Tibial nerve (tissue), 4 donors: ENCODE measurements at places on chromosomes 4 and X. TPM values are rescaled to one million over a fixed set of nuclear protein-coding genes. Genes with fewer than 3 reads are reported as not detected.

DNA sequence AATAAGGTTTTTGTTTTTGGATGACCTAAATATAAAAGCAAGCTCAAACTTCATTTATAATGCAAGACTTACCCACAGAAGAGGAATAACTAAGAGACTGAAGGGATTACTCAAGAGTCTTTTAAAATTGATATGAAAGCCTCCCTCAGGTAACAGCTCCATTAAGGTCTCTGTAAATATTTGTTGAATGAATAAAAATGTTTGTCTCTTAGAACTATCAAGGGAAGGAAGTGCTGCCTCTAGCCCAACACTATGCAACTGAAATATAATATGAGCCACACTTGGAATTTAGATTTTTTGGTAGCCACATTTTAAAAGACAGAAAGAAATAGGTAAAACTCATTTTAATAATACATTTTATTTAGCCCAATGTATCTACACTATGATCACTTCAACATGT is 127.8 kb downstream of the SH3RF1 start:
- no peak overlapping the region for H3K27ac ChIP-seq
- no peaks in the 10 kb centered on the region for H3K27me3 ChIP-seq
- H3K4me1 ChIP-seq: no peaks in the 10 kb centered on the region
- H3K36me3 ChIP-seq: no peaks in the 10 kb centered on the region

DNA sequence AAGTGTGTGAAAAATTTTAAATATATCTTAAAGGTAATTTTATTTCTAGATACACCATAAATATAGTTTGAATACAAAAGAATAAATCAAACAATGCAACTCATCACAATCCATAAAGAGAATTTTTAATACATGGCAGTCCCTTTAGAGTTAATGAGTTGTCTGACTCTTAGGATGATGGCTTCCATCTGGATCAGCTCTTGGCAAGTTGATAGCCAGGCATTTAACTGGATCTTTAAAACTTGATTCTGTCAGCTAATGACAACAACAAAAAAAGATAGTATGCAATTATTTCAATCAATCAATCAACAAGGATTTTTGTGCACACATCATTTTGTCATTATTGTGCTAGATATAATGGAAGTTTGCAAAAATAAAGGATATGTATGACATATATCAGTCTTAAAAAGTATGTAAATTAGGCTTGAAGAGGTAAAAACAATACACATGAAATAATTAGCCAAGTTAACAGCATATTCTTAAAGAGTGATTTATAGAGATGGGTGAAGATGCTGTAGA is 174.9 kb upstream of the PCDH18 start:
- H3K27ac ChIP-seq: no peak overlapping the region
- no peak for DNase-seq
- H3K36me3 ChIP-seq: no peaks in the 10 kb centered on the region
- no peak overlapping the region for H3K4me3 ChIP-seq
- no peaks in the 10 kb centered on the region for H3K27me3 ChIP-seq
- no peaks in the 10 kb centered on the region for H3K4me1 ChIP-seq

- no peak overlapping the region for H3K4me3 ChIP-seq
- no peaks in the 10 kb centered on the region for H3K27me3 ChIP-seq
- H3K4me1 ChIP-seq: no peaks in the 10 kb centered on the region
- DNase-seq: no peak
- peaks cover 19% of the 10 kb centered on the region for H3K36me3 ChIP-seq
Measured at GRCh38 chrX:120614816-120615215, 10.9 kb downstream of the MCTS1 start.

DNA sequence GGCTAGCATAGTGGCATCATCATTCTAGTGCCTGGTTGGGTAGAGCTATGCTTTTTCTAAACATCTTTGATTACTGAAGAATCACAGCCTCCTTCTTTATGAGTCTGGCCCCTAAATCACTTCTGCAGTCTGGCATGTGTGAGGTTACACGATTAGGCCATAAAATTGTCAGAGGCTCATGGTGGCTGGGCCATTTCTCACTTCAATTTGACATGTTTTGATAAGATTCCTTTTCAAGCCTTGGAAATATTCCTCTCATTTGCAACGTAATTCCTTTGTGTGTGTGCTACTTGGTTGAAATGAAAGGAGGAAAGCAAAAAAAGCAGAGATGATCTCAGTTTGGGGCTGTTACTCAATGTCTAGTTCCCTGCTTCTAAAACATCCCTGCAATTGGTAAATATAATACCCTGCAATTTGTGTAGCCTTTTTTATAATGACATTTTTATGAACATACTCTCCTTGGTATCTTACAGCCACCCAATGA is 6.2 kb downstream of the CCKAR start:
- H3K4me1 ChIP-seq: no peaks in the 10 kb centered on the region
- no peak overlapping the region for H3K27ac ChIP-seq
- DNase-seq: no peak
- no peaks in the 10 kb centered on the region for H3K36me3 ChIP-seq
- no peaks in the 10 kb centered on the region for H3K27me3 ChIP-seq

- no peak for DNase-seq
- H3K4me1 ChIP-seq: no peaks in the 10 kb centered on the region
- no peaks in the 10 kb centered on the region for H3K27me3 ChIP-seq
- no peak overlapping the region for H3K4me3 ChIP-seq
- H3K27ac ChIP-seq: no peak overlapping the region
Measured at GRCh38 chr4:174512745-174513144, 9.5 kb downstream of the HPGD start.

DNA sequence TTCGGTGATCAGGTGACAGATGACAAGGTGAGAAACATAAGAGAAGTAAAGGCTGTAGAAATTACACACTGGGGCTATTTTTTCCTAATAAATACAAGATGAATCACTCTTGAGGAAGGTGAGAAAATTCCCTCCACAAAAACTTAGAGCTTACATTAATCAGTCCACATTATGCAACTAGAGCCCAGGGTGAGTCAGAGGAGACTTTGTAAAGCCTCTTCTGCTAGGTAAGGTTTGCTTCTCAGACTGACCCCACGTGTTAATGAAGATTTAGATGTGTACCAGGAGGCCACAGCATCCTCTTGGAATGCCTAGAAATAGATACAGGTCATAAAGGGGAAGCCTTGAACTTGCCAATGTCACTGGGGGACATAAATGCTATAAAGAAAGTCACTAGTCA is 396.0 kb upstream of the SMIM31 start:
- no peak overlapping the region for H3K27ac ChIP-seq
- H3K36me3 ChIP-seq: no peaks in the 10 kb centered on the region
- H3K4me1 ChIP-seq: no peaks in the 10 kb centered on the region

GRCh38 chr4:59086410-59086809 is 1976.2 kb upstream of the IGFBP7 start:
- H3K27ac ChIP-seq: no peak overlapping the region
- no peak overlapping the region for H3K4me3 ChIP-seq
- DNase-seq: no peak
- H3K4me1 ChIP-seq: no peaks in the 10 kb centered on the region
- no peaks in the 10 kb centered on the region for H3K36me3 ChIP-seq

DNA sequence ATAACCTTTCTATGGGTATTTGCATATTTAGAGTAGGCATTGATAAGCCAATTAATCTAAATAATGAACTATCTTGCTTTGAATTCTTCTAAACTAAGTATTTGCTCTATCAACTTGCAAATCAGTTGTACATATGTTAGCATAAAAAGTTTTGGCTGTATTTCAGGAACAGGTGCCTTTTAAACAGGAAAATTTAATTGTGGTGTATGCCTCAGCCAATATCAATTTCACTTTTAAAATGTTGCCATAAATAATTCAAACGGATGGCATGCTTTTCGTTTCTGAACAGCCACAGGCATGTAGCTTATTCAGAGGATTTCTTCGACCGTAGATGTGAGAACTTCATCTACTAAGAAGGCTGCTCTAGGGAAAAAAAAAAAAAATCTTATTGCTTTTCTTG is 99.9 kb downstream of the DCLK2 start:
- H3K4me1 ChIP-seq: no peaks in the 10 kb centered on the region
- no peak for DNase-seq
- H3K27me3 ChIP-seq: no peaks in the 10 kb centered on the region

GRCh38 chr4:139599594-139600374 is 43.8 kb upstream of the SETD7 start:
- H3K36me3 ChIP-seq: no peaks in the 10 kb centered on the region
- no peak for DNase-seq
- H3K27ac ChIP-seq: no peak overlapping the region
- no peak overlapping the region for H3K4me3 ChIP-seq
- H3K27me3 ChIP-seq: no peaks in the 10 kb centered on the region

The ABCG2 gene
- 12.0 TPM for total RNA-seq

The NLGN3 gene
- total RNA-seq: 19.2 TPM

The BRS3 gene
- not detected for total RNA-seq

The SYTL4 gene
- total RNA-seq: 71.9 TPM
